ENCODE measurements at places on chromosomes 6 and 20.

- DNase-seq, result no peak
Measured at GRCh38 chr20:709423-709822, 33.8 kb upstream of the SCRT2 start.

DNA sequence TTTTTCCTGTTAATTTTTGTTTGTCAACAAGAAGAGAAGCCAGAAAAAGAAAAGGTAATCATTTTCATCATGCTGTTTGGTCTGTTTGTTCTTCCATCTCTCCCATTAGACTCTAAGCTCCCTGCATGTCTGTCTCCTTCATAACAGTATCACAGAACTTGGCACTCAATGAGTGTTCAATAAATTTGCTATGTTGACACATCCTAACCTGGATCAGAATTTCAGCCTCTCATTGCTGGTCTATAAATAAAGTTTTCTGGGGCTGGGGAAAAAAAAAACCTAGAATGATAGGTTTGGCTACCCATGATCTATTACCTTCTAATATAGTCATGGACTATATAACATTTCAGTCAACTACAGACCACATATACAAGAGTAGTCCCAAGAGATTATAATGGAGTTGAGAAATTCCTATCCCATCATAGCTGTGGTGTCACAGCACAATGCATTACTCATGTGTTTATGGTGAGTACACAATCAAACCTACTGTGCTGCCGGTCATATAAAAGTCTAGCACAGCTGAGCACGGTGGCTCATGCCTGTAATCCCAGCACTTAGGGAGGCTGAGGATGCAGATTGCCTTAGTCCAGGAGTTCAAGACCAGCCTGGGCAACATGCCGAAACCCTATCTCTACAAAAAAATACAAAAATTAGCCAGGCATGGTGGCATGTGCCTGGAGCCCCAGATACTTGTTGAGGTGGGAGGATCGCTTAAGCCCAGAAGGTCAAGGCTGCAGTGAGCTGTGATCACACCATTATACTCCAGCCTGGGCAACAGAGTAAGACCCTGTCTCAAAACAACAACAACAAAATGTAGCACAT is 5.9 kb downstream of the NUDT3 start:
- DNase-seq, result no peak

- DNase-seq, result no peak
Measured at GRCh38 chr6:128491100-128491581, 29.3 kb downstream of the PTPRK start.

- DNase-seq, result no peak
Measured at GRCh38 chr6:121413879-121414278, 21.6 kb upstream of the GJA1 start.

DNA sequence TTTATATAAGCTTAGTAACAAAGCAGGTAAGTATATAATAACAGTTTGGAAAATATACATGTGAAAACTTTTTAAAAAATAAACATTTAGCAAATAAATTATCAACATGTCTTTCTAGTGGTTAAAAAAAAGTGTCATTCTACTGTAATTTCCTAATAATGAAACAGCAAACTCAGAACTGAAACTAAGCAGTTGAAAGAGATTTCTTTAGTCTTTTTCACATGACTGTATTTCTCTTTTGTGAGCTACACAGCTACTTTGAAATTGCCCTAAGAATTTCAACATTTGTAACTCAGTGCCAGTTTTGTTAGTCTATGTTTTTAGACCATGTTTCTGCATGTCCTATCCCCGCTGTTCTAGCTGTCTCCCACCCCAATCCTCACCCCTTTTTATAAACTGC is 28.4 kb upstream of the SDHAF4 start:
- no peak for DNase-seq

GRCh38 chr6:148313488-148313887 is 29.1 kb upstream of the SASH1 start:
- no peak for DNase-seq

DNA sequence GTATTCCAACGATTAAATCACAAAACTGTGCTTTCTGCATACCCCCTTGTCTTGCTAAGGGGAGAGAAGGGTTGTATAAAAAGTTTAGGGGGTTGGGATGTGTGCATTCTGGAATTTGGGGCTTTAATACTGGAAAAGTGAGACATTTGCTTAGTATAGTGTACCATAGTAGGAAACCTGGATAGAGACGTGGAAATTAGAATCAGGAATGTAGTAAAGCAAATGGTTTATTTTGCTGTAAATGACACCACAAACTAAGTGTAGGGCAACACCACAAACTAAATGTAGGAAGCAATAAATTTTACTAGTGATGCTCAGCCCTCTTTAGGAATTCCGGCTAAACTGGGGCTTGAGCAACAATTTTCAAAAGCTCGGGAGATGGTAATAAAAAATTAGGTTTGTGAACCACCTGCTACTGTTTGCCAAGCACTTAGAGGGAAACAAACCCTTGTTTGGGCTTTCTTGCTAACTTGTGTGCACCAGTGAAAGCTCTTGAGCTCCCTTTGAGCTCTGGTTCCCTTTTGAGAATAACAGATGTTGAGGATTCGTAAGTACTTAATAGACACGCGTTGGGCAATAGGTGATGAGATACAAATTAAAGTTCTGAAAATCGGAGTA is 13.8 kb downstream of the BRD2 start:
- DNase-seq, result no peak

GRCh38 chr6:14083751-14084150 is 33.8 kb upstream of the CD83 start:
- no peak for DNase-seq

DNA sequence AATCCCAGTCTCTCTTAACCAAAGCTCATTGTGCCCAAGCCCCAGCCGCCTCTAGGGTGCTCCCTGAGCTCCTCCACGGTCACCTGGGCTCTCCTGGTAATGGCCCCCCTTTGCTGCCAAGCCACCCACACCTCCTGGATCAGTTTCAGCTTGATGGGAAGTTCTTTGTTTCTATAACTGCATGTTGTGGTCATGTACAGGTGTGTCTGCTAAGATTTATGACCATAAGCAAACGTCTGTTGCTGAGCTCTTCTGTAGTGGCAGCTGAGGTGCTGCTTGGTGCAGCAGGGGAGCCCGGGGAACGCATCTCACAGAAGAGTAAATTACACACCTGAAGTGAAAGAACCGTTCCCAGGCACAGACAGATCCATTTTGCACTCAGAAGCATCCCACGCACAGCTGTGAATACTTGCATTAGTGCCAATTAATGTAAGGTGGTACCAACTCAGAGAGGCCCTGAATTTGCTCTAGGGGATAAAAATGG is 194.6 kb upstream of the ARID1B start:
- no peak for DNase-seq

DNA sequence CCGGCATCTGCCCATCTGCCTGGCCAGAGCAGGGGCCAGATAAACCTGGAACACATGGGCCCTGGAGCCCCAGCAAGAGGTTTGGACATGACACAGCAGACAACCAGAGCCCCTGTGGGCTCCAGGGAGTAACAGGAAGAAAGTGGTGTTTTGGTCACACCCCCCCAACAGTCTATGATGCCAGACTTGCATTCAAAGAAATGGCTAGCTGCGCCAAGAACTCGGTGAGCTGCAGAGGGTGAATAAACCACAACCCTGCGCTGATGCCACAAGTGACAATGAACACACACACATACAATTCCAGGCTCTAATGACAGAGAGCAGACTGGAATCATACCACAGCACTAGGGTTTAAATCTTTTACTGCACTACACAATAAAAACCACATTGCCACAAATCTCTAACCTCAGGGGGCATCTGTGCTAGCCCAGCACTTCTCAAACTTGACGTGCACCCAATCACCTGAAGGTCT is 34.0 kb downstream of the TRERF1 start:
- DNase-seq, result peak; percentile 18

DNA sequence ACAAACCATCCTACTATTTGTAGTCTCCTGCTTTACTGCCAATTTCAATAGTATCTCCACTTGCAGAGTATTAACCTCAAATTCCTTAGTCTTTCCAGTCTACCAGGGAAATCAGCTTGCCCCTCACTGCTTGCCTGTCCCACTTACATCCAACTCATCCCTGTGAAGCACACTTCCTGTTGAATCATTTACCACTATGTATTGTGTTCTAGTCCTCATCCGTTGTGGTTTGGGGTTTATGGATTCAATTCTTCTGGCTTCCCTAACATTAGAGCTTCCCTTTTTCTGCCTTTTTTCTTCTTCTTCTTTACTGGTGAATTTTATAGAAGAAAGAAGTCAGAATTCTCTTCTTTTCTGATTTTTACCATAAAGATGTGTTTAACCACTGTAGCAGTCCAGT is 5.1 kb upstream of the TXLNB start:
- no peak for DNase-seq

GRCh38 chr6:147711476-147711875 is 203.0 kb downstream of the SAMD5 start:
- DNase-seq, result no peak

DNA sequence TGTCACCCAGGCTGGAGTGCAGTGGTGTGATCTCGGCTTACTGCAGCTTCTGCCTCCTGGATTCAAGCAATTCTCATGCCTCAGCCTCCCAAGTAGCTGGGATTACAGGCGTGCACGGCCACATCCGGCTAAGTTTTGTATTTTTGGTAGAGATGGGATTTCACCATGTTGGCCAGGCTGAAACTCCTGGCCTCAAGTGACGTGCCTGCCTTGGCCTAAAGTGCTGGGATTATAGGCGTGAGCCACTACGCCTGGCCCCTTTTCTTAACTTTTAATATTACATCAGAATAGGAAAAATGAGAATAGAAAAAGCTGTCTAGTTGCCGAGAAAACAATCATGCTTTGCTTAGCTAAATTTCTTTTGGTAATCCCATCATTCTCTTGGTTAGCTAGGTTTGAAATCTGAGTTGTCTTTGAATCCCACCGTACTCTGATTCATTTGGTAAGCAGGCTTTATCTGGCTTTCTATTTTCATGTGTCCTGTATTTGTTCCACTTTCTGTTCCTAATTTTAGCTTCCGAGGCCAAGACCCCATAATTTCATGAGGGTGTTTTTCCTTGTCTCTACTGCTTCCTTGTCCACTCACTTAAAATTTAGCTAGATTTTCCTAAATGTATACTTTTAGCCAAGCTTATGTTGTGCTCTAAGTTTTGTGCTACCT is 83.5 kb downstream of the NCOA3 start:
- DNase-seq, result no peak

DNA sequence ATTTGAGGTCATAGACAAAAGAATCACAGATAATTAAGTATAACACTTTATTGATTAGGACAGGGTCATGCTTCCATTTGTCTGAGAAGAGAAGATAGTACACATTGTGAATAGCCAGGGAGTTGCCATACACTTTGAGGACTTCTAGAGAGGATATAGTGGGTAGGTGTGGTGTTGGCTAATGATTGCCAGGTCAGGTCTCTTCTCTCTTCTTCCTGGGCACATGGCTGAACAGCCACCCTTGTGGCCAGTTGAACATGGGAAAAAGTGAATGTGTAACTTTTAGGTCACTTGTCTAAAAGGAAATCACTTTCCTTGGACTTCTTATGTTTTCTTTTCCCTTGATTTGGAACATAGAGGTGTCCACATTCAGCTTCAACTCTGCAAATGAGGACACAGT is 772.1 kb upstream of the MAP3K7 start:
- DNase-seq, result no peak

DNA sequence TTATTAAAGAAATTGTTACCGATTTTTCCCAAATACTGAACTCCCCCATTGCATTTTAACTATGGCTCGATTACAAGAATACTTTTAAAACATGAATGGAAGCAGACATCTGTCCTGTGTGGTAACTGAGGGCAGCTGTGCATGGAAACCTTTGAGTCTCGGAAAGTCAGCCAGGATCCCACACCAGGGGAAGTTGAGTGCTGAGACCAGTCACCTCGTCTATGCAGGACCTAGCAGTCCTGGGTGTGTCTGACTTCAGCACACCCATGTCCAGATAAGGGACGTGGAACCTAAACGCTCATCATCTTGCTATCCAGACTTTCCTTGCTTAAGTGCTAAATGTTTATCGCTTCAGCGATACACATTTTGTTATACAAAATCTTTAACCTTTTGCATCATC is 6.1 kb downstream of the RIN2 start:
- no peak for DNase-seq

DNA sequence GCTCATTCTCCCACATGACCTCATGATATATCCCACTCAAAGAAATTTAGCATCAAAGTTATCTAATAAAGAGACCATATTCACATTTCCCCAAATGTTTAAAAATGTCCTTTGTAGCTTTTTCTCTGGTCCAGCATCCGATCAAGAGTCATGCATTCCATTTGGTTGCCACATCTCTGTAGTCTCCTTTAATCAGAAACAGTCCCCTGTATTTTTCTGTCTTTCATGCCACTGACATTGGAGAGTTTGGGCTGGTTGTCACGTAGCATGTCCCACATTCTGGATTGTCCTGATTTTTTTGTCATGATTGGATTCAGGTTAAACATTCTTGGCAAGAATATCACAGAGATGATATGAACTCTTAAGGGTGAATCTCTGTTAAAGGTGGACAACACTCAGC is 55.7 kb downstream of the SNX5 start:
- no peak for DNase-seq

DNA sequence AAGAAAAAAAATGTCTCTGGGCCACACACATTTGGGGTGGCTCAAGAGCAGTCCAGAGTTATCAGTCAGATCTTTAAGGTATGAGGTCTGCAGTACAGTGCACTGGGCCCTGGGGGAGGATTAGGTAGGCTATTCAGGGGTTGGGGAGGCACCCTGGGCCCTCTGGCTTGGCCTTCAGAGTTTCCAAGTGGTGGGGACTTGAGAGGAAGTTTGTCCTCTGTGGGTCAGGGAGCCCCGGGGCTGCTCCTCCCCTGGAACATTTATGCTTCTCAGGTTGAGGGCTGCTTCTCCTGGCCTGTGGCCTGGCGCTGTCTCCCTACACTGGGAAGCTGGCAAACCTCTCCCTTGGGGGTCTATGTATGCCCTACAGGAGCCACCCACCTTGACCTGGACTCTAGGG is 46.0 kb downstream of the PTK7 start:
- no peak for DNase-seq

GRCh38 chr6:83370567-83370966 is 60.3 kb downstream of the ME1 start:
- DNase-seq, result no peak

DNA sequence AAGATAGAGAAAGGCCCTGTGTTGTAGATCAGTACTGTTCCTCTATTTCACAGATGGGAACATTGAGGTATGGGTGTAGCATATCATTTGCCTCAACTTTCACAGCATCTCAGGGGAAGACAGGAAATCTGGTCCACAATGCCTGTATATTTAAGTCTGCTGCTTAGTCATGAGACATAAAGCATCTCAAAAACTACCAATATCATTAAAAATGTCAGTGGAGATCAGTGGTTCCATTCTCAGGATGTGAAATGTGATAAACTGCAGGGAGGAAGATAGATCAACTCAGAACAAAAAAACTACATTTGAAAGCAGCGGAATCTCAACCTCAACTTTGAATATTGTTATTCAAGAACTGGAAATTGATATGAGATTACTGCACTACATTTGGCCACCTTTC is 192.9 kb upstream of the PREP start:
- no peak for DNase-seq

GRCh38 chr20:1370548-1371110 is 22.2 kb downstream of the FKBP1A start:
- no peak for DNase-seq

- no peak for DNase-seq
Measured at GRCh38 chr20:55881204-55881603, 124.1 kb downstream of the CBLN4 start.

All from T-helper 9 cell (primary cell).